Activated naive CD8-positive, alpha-beta T cell treated with anti-CD3 and anti-CD28 coated beads, Interleukin-2, amount 50 U/mL, for 24 hours (primary cell): ENCODE measurements at places on chromosomes 12 and 14.
A peak's percentile ranks its signal among the peaks of the same experiment; 100 is the strongest.

DNA sequence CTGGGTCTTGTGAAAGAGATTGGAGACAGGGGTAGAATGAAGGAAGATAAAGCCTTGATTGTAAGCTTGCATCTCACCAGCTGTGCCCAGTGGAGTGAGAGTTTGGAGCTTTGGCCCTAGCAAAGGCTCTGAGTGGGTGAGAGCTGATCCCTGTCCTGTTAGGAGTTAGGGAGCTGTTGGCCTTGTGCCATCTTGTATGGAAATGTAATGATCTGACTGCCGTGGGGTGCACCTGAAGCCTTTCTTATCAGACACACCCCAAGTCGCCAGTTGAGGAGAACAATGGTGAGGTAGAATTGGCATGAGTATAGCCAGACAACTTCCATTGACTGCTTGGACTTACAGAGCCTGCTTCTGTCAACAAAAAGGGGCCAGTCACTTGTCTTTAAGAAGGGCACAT lies 130.1 kb downstream of the PRKCH start:
- no peak for DNase-seq
- peaks cover 99% of the 10 kb centered on the region for H3K4me1 ChIP-seq
- no peaks in the 10 kb centered on the region for H3K27me3 ChIP-seq
- H3K36me3 ChIP-seq: peaks cover 88% of the 10 kb centered on the region
- peak overlapping the region; percentile 95 for H3K27ac ChIP-seq

GRCh38 chr12:53122961-53123468 lies 19.7 kb downstream of the SOAT2 start:
- no peak overlapping the region for H3K27ac ChIP-seq
- no peak overlapping the region for H3K4me3 ChIP-seq
- no peaks in the 10 kb centered on the region for H3K27me3 ChIP-seq
- DNase-seq: no peak
- no peaks in the 10 kb centered on the region for H3K4me1 ChIP-seq

DNA sequence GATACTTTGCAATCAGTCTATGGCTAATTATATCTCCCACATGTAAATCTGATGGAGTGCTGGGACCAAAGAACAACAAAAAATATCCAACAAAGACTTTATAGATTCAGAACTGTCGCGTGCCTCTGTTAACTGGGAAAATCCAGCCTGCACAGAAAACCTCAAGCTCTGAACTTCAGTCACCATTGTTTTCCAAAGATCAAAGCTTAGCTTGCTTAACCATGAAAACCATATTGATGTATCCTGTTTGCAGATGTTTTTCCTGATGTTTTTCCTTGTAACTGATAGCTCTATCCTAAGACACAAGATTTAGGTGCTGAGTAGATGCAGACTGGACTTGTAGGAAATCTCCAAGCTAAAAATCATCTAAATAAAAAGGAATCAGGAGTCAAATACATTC lies 163.7 kb downstream of the GXYLT1 start:
- peaks cover 6% of the 10 kb centered on the region for H3K27me3 ChIP-seq
- DNase-seq: no peak
- H3K36me3 ChIP-seq: no peaks in the 10 kb centered on the region
- H3K4me1 ChIP-seq: no peaks in the 10 kb centered on the region

GRCh38 chr14:94780536-94781399 lies 10.9 kb upstream of the GSC start:
- H3K4me3 ChIP-seq: no peak overlapping the region
- H3K27me3 ChIP-seq: peaks cover 37% of the 10 kb centered on the region
- H3K4me1 ChIP-seq: no peaks in the 10 kb centered on the region
- no peaks in the 10 kb centered on the region for H3K36me3 ChIP-seq
- no peak overlapping the region for H3K27ac ChIP-seq
- DNase-seq: no peak

DNA sequence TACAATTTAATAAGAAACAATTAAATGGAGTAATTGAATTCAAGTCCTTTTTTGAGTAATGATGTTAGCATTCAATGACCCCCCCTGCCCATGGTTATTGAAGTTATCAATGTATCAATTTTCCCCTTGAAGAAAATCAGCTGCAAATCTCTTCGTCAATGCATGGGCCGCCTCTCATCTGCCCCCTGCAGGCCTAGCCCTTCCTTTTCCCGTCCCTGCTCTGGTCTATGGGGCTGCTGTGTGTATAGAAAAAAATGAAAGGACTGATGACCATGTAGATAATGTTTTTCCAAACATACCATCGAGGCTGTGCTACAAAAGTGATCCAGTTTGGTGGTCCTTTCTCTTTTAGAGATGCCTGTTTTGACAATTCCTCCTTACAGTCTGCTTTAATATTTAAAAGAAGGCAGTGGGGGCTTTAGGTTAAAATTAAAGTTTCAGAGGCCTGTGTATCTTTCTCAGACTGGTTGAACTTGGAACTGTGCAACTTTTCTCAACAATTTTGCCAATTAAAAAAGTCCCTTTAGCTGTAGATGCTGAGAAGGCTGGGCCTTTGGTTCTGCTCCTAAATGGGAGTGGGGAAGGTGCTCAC lies 98.4 kb downstream of the APAF1 start:
- no peak overlapping the region for H3K27ac ChIP-seq
- H3K4me3 ChIP-seq: no peak overlapping the region
- peaks cover 36% of the 10 kb centered on the region for H3K27me3 ChIP-seq
- no peaks in the 10 kb centered on the region for H3K36me3 ChIP-seq
- peak; percentile 53 for DNase-seq

- H3K27me3 ChIP-seq: no peaks in the 10 kb centered on the region
- H3K27ac ChIP-seq: no peak overlapping the region
- peaks cover 27% of the 10 kb centered on the region for H3K4me1 ChIP-seq
- peaks cover 3% of the 10 kb centered on the region for H3K36me3 ChIP-seq
These were observed 1.7 kb downstream of the TNFRSF1A start for GRCh38 chr12:6340032-6340638.

GRCh38 chr14:89881839-89882238 lies 72.7 kb downstream of the EFCAB11 start:
- no peak for DNase-seq
- H3K4me1 ChIP-seq: no peaks in the 10 kb centered on the region
- no peak overlapping the region for H3K27ac ChIP-seq
- H3K36me3 ChIP-seq: no peaks in the 10 kb centered on the region
- H3K27me3 ChIP-seq: no peaks in the 10 kb centered on the region
- no peak overlapping the region for H3K4me3 ChIP-seq

DNA sequence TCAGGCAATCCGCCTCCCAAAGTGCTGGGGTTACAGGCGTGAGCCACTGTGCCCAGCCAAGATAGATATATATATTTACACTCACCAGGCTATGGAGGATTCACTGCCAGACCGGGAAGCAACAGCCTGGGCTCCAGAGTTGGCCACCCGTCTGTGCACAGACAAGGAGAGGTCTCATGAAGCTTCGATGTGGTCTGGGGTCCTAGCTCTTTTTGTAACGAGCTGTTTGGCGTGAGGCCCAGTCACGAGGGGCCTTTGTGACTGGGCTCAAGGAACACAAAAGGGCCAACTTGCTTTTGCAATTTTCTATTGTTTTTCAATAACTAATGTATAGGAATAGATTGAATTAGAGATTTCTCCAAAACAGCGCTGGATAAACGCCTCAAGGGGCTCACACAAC lies 77.6 kb upstream of the EIF5 start:
- H3K27me3 ChIP-seq: peaks cover 12% of the 10 kb centered on the region
- no peak overlapping the region for H3K4me3 ChIP-seq
- H3K4me1 ChIP-seq: peaks cover 9% of the 10 kb centered on the region
- no peak for DNase-seq
- H3K36me3 ChIP-seq: no peaks in the 10 kb centered on the region
- no peak overlapping the region for H3K27ac ChIP-seq

- peaks cover 12% of the 10 kb centered on the region for H3K36me3 ChIP-seq
- H3K27ac ChIP-seq: no peak overlapping the region
- no peak overlapping the region for H3K4me3 ChIP-seq
- DNase-seq: no peak
- H3K27me3 ChIP-seq: no peaks in the 10 kb centered on the region
These were observed 53.5 kb downstream of the FRS2 start for GRCh38 chr12:69523433-69524330.

- peaks cover 24% of the 10 kb centered on the region for H3K36me3 ChIP-seq
- H3K4me1 ChIP-seq: peaks cover 79% of the 10 kb centered on the region
- H3K27me3 ChIP-seq: no peaks in the 10 kb centered on the region
- H3K4me3 ChIP-seq: no peak overlapping the region
- H3K27ac ChIP-seq: peak overlapping the region; percentile 74
- no peak for DNase-seq
These were observed 86.4 kb upstream of the GPR68 start for GRCh38 chr14:91330856-91331255.

- no peak overlapping the region for H3K27ac ChIP-seq
- no peaks in the 10 kb centered on the region for H3K36me3 ChIP-seq
- no peaks in the 10 kb centered on the region for H3K27me3 ChIP-seq
- DNase-seq: no peak
- H3K4me3 ChIP-seq: no peak overlapping the region
- H3K4me1 ChIP-seq: peaks cover 9% of the 10 kb centered on the region
These were observed 30.9 kb downstream of the BTBD7 start for GRCh38 chr14:93301821-93302447.

- no peaks in the 10 kb centered on the region for H3K27me3 ChIP-seq
- H3K4me3 ChIP-seq: no peak overlapping the region
- peak overlapping the region; percentile 31 for H3K27ac ChIP-seq
- peaks cover 75% of the 10 kb centered on the region for H3K4me1 ChIP-seq
These were observed 52.9 kb downstream of the PRKCH start for GRCh38 chr14:61374284-61374683.

GRCh38 chr12:23753628-23754365 lies 195.7 kb downstream of the SOX5 start:
- H3K4me1 ChIP-seq: no peaks in the 10 kb centered on the region
- DNase-seq: no peak
- H3K27ac ChIP-seq: no peak overlapping the region
- H3K27me3 ChIP-seq: no peaks in the 10 kb centered on the region
- no peak overlapping the region for H3K4me3 ChIP-seq

GRCh38 chr12:127600211-127600610 lies 666.8 kb upstream of the TMEM132C start:
- no peaks in the 10 kb centered on the region for H3K36me3 ChIP-seq
- DNase-seq: no peak
- H3K27ac ChIP-seq: no peak overlapping the region
- no peaks in the 10 kb centered on the region for H3K27me3 ChIP-seq
- H3K4me3 ChIP-seq: no peak overlapping the region

DNA sequence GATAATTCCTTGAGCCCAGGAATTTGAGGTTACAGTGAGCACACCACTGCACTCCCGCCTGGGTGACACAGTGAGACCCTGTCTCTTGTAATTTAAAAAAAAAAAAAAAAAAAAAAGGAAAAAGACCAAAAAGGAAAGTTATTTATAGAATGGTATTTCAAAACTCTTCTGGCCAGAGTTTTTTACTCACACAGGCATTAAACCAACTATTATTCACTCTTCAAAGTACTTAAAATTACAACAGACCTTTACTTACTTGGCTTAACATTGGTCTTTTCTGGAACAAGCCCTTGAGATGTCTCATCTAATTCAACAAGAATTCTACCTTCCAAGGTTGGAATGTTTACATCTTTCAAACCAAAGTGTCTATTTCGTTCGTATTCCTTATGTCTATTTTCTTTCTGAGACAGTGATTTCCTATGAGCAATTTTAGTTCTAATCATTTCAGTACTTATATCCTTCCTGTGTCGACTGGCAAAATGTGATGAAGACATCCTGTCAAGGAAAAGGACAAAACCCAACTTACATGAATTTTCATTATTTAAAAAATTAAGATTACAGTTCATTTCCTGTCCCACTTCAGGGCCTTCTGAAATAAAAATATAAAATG lies 2.6 kb downstream of the DLGAP5 start:
- no peak for DNase-seq
- H3K27me3 ChIP-seq: no peaks in the 10 kb centered on the region
- peaks cover 25% of the 10 kb centered on the region for H3K4me1 ChIP-seq
- no peak overlapping the region for H3K4me3 ChIP-seq
- H3K27ac ChIP-seq: no peak overlapping the region

- peaks cover 19% of the 10 kb centered on the region for H3K4me1 ChIP-seq
- no peak for DNase-seq
- no peak overlapping the region for H3K4me3 ChIP-seq
- H3K27me3 ChIP-seq: no peaks in the 10 kb centered on the region
- H3K27ac ChIP-seq: no peak overlapping the region
These were observed 15.0 kb downstream of the TECPR2 start for GRCh38 chr14:102377696-102378095.

- no peak overlapping the region for H3K4me3 ChIP-seq
- no peaks in the 10 kb centered on the region for H3K27me3 ChIP-seq
- no peak for DNase-seq
- H3K36me3 ChIP-seq: peaks cover 23% of the 10 kb centered on the region
- no peak overlapping the region for H3K27ac ChIP-seq
These were observed 92.7 kb downstream of the TTLL5 start for GRCh38 chr14:75753696-75754095.

GRCh38 chr14:69789118-69789640 lies 7.9 kb downstream of the SLC10A1 start:
- peaks cover 8% of the 10 kb centered on the region for H3K36me3 ChIP-seq
- no peak overlapping the region for H3K27ac ChIP-seq
- no peak for DNase-seq
- no peaks in the 10 kb centered on the region for H3K4me1 ChIP-seq
- no peaks in the 10 kb centered on the region for H3K27me3 ChIP-seq

GRCh38 chr14:75689012-75689411 lies 28.0 kb downstream of the TTLL5 start:
- DNase-seq: no peak
- peaks cover 46% of the 10 kb centered on the region for H3K36me3 ChIP-seq
- H3K27ac ChIP-seq: no peak overlapping the region

GRCh38 chr12:124247331-124247730 lies 47.6 kb upstream of the RFLNA start:
- no peak overlapping the region for H3K27ac ChIP-seq
- no peak for DNase-seq
- peaks cover 4% of the 10 kb centered on the region for H3K27me3 ChIP-seq
- H3K4me3 ChIP-seq: no peak overlapping the region
- H3K4me1 ChIP-seq: no peaks in the 10 kb centered on the region
- peaks cover 2% of the 10 kb centered on the region for H3K36me3 ChIP-seq

GRCh38 chr12:99059824-99060511 lies 414.9 kb downstream of the APAF1 start:
- H3K27ac ChIP-seq: no peak overlapping the region
- no peak overlapping the region for H3K4me3 ChIP-seq
- no peaks in the 10 kb centered on the region for H3K36me3 ChIP-seq
- no peaks in the 10 kb centered on the region for H3K27me3 ChIP-seq
- H3K4me1 ChIP-seq: no peaks in the 10 kb centered on the region
- no peak for DNase-seq

DNA sequence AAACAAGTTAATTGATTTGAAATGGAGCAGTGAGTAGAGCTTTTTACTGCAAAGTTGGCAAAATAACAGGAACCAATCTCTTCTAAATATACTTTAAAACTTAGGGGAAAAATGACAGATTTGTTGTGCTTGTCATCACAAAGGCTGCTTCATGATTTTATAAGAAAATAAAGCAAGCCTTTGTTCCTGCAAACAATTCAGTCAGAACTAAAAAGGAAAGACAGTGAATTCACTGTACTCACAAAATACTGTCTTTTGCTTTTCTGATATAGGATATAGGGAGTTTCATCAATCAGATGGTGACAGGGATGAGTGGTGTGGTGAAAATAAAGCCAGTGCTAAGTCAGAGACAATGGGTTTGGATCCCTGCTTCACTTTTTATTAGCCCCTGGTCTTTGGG lies 126.0 kb downstream of the HELB start:
- no peak for DNase-seq
- no peak overlapping the region for H3K4me3 ChIP-seq
- H3K27ac ChIP-seq: no peak overlapping the region
- no peaks in the 10 kb centered on the region for H3K27me3 ChIP-seq
- no peaks in the 10 kb centered on the region for H3K4me1 ChIP-seq
